ENCODE measurements at places on chromosomes 5 and 9.
A peak's percentile ranks its signal among the peaks of the same experiment; 100 is the strongest.

- DNase-seq = peak; percentile 39
Observed at GRCh38 chr9:2623288-2624050, 1.9 kb downstream of the VLDLR start.

GRCh38 chr9:73640971-73641370 is 489.3 kb downstream of the ANXA1 start:
- no peak for DNase-seq

- DNase-seq = peak; percentile 91
Observed at GRCh38 chr5:172716796-172717313, 54.1 kb downstream of the DUSP1 start.

GRCh38 chr5:85052826-85053225 is 668.1 kb upstream of the EDIL3 start:
- no peak for DNase-seq

DNA sequence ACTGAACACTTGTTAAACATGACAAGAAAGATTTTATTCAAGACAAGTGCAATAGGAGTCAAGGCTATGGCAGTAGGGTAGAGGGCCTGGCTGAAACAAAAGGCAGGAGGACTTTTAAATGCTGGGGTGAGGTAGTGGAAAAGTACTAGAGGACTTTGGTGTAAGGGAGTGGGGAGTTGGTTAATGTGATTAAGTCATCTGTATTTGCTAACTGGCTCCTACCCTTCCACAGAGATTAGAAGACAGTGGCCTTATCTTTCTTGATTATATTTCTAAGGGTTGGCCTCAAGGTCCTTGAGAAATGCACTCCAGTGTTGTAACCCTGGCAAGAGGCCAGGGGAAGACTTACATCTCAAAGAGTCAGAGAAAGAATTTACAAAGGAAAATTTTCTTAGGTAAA is 160.2 kb upstream of the FTMT start:
- peak; percentile 11 for DNase-seq

DNA sequence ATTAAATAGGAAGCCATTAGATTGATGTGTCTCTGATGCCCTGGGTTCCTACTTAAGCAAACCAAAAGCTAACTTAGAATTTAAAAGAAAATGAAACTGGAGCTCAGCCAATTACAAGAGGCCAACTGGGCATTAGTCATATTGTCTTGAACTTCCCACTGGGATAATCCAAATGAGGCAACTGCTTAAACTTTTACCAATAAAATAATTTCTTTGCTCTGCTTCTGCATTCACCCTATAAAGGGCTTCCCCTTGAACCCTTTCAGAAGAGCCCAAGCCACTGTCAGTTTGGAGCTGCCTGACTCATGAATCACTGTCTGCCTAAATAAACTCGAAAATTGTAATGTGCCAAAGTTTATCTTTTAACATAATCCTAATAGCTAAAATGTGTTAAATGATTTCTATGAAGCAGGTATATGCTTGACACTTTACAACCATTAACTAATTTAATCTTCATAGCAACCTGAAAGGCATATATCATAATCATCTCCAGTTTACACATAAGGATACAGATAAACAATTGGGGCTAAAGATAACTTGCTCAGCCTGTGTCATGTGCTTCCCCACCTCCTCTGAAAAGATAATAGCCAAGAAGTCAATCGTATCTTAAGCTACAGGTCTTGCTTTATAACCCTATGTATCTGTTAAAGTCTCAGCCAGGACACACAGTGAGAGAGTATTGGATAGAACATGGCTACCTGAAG is 11.5 kb downstream of the GPR150 start:
- no peak for DNase-seq

DNA sequence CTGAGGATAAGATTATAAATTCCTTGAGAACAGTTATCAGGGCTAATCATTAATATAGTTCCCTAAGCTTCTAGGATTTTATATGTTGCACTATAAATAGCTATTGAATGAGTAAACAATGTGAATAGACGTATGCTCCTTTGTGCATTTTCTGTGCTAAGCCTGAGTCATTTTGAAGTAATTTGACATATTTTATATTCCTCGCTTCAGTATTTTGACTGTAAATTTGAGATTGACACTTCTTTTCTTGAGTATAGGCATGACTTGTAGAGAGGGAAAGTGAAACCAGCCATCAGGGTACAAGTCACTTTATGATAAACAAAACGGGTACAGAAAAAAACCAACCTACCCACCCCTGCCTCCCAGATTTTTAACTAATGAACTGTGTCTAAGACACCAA is 367.7 kb upstream of the PRR16 start:
- no peak for DNase-seq

Data from HAP-1 (cell line).